Liver (tissue), 10 donors: ENCODE measurements at places on chromosomes 13 and 19. TPM values are rescaled to one million over a fixed set of nuclear protein-coding genes. Genes with fewer than 3 reads are reported as not detected.

GRCh38 chr19:18419195-18419698 lies at the start of gene SSBP4:
SSBP4 (plus strand) TSS chr19:18419398; CDS start chr19:18419649, 251 bp downstream.
- DNase-seq, result no peak
- H3K27ac ChIP-seq, result peak within 1 kb of the TSS; percentile 94

The COL5A3 gene
- polyA plus RNA-seq, result 4.9 TPM

DNA sequence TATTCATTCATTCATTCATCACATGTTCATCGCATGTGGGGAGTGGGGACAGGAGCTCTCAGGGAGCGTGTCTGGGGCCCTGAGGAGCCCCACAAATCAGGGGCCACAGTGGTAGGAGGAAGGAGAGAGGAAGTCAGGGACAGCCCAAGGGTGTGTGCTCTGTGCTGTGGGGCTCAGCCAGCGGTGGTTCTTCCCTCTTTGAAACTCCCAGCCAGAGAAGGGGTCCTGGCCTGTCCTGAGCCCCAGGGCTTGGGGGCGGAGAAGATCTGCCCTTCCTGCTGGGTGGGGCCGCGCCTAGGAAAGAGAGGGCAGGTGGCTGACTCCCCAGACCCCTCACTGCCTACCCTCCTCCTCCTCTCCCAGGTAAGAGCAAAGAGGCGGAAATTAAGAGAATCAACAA lies 14.6 kb downstream of the AP2A1 start:
- no peak overlapping the region for H3K4me3 ChIP-seq
- DNase-seq, result no peak
- no peaks in the 10 kb centered on the region for H3K4me1 ChIP-seq
- H3K27ac ChIP-seq, result peak overlapping the region; percentile 6
- peaks cover 4% of the 10 kb centered on the region for H3K36me3 ChIP-seq
- no peaks in the 10 kb centered on the region for H3K27me3 ChIP-seq

GRCh38 chr19:6886277-6886897 lies 992 bp upstream of the ADGRE1 start:
- H3K27ac ChIP-seq, result no peak overlapping the region
- no peaks in the 10 kb centered on the region for H3K4me1 ChIP-seq
- no peaks in the 10 kb centered on the region for H3K27me3 ChIP-seq
- DNase-seq, result no peak
- no peaks in the 10 kb centered on the region for H3K36me3 ChIP-seq

GRCh38 chr13:76879883-76880270 lies 6.3 kb downstream of the KCTD12 start:
- H3K27me3 ChIP-seq, result no peaks in the 10 kb centered on the region
- H3K27ac ChIP-seq, result peak overlapping the region; percentile 64
- no peaks in the 10 kb centered on the region for H3K4me1 ChIP-seq
- no peak overlapping the region for H3K4me3 ChIP-seq

- no peak for DNase-seq
- no peak overlapping the region for H3K27ac ChIP-seq
- no peaks in the 10 kb centered on the region for H3K27me3 ChIP-seq
- no peaks in the 10 kb centered on the region for H3K36me3 ChIP-seq
- H3K4me3 ChIP-seq, result peak overlapping the region; percentile 66
These were observed 44.9 kb downstream of the ZNF823 start for GRCh38 chr19:11693505-11694499.

DNA sequence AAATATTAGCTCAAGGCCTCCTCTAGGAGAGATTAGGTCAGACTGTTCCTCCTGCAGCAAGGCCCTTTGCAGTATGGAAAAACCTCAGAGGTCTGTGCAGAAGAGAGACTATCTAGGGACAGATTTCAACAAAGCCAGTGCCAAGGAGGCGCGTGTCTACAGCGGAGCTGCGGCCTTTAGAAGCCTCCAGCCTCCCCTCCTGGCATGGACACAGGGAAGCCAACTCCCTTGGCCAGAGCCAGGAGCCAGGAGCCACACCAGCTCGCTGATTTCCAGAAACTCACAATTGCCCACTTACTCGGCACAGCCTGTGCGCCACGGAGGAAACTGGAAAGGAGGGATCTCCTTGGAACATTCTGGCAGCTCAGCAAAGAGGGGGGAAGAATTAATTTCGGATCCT lies 63.4 kb downstream of the INSR start:
- H3K4me1 ChIP-seq, result no peaks in the 10 kb centered on the region
- no peaks in the 10 kb centered on the region for H3K27me3 ChIP-seq
- no peak for DNase-seq
- no peaks in the 10 kb centered on the region for H3K36me3 ChIP-seq
- H3K4me3 ChIP-seq, result no peak overlapping the region

The ZSCAN4 gene
- polyA plus RNA-seq, result not detected

GRCh38 chr13:44373601-44374347 lies at the start of gene SERP2:
SERP2 (plus strand) TSS chr13:44373824; CDS start chr13:44374026, 202 bp downstream.
- no peaks in the 10 kb centered on the region for H3K27me3 ChIP-seq
- DNase-seq, result no peak
- no peaks in the 10 kb centered on the region for H3K36me3 ChIP-seq
- no peak within 1 kb of the TSS for H3K27ac ChIP-seq

DNA sequence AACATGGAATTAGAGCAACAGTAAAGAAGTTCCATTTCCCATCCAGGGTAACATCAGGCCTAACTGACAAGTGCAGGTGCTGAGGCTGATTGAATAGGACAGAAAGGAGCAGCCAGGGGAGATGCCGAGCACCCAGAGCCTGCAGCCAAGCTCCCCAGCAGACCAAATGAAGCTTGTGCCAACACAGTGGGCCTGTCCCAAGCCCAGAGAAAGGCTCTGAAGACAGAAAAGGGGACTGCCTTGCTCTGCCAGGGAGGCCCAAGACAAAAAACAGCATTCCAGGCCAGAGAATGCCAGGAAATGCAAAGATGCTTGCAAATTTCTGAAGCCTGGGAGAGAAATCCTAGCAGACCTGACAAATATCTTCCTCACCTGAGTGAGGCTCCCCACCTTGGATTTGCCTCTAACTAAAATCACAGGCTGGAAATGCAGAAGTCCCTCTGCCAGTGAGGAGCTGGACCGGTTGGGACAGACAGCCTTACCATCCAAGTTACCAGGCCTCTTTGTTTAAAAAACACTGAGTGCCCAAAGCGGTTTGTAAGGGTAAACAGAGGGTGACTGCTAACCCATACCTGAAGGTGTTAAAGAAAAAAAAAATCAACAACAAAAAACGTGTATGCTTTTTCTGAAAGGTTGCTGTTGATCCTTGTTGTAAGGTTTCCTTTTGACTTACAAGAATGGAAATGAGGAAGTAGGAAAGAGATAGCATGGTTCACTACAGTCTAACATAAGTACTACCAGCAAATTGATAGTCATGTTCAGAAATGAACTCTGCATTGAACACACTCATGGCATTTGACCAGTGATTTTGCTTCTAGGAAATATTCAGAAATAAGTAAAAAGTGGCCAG lies 11.8 kb upstream of the HMGB1 start:
- no peaks in the 10 kb centered on the region for H3K36me3 ChIP-seq
- no peak overlapping the region for H3K4me3 ChIP-seq
- DNase-seq, result no peak
- H3K27me3 ChIP-seq, result no peaks in the 10 kb centered on the region
- H3K4me1 ChIP-seq, result peaks cover 9% of the 10 kb centered on the region

The OR10H4 gene
- polyA plus RNA-seq, result not detected
